NCI-H187 treated with DMSO at 0.1 percent for 48 hours (cell line): ENCODE measurements at places on chromosomes 7 and 10.

DNA sequence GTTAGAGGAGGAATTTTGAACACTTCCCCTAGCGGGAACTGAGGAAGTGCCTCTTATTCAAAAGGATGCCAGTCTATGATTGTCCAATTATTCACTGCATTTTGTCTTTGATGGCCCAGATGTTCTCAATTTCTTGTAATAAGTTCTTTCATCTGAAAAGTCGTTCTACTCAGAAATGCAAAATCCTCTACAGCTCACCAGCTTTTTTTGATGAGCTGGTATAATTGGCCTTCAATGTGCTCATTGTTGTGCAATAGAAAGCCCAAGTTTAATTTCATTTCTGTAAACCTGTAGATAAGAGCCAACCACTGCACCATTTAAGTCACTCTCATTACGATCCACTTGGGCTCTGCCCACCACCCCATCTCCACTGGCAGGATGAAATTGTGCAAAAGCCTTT, 978.7 kb upstream of the AUTS2 start:
- no peak for DNase-seq

DNA sequence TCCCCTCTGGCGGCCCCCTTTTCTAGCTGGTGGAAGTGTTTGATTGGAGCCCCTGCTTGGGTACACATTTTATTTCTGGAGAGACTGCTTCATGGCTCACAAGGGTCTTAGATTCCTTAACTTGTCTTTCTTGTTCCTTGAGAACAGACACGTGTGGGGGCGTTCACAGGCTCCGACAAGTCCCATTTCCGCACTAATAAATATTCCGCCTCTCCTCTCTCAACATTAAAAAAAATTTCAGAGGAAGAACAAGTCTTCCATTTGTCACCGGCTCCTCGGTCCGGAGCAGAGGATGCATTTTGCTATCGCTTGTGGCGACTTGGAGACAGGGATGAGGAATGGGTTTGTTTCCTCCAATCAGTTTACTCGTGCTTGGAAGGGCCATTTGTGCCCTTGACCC, 134.0 kb upstream of the PODXL start:
- no peak for DNase-seq

- DNase-seq: no peak
Measured at GRCh38 chr7:116212869-116213268, 2.5 kb downstream of the TES start.

DNA sequence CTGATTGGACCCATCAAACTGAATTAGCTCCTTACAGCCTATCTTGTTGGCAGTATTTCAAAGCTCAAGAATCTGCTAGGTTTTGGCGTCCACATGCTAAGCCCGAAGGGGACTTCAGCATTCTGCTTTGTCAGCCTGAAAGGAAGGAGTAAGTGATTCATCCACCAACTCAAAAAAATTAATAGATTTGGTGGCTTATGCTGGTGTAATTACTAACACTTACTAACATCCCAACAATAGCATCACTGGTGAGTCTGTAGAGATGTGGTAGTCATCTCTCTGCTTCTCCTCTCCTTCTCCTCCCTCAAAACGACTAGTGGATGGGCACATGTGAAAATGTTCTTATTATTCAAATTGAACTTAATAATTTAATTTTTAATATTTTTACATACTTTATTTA, 53.8 kb upstream of the EGR2 start:
- no peak for DNase-seq

- no peak for DNase-seq
Measured at GRCh38 chr7:90720984-90721760, 125.1 kb downstream of the CDK14 start.

DNA sequence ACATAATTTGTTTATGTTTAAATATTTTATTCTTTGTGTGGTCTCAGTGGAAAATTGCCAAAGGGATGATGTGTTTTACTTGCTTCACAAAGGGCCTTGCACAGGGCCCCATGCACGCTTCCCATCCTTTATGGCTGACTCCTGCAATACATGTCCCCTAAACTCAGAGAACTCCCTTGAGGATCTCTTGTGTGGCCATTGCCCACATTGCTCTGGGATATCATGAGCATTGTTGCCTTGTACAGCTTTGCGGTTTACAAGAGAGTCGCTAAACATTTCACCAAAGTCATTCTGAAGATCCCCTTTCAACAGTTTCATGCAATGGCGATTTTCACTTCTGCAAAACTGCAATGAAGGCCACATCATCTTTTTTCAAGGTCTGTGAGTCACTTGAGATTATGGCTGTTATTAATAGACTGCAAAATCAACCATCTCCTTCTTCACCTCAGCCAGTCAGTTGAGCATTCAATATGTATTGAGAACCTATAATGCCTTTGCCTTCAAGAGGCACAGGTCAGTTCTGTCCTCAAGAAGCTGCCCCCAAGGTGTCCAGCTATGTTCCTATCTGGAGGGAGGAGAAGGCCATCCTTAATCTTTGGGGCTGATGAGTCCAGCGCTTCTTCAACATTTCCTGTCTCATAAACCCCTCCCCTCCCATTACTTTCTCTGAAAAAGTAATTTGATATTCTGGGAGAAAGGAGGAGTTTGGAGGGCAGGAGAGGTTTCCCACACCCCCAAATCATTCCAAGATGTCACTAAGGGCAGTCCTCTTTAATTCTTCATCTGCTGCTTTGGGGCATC, 108.1 kb downstream of the CCDC71L start:
- no peak for DNase-seq

GRCh38 chr10:98246911-98247805, 20.8 kb downstream of the LOXL4 start:
- no peak for DNase-seq
